ENCODE measurements at places on chromosomes 1 and 21.
A peak's percentile ranks its signal among the peaks of the same experiment; 100 is the strongest.

DNA sequence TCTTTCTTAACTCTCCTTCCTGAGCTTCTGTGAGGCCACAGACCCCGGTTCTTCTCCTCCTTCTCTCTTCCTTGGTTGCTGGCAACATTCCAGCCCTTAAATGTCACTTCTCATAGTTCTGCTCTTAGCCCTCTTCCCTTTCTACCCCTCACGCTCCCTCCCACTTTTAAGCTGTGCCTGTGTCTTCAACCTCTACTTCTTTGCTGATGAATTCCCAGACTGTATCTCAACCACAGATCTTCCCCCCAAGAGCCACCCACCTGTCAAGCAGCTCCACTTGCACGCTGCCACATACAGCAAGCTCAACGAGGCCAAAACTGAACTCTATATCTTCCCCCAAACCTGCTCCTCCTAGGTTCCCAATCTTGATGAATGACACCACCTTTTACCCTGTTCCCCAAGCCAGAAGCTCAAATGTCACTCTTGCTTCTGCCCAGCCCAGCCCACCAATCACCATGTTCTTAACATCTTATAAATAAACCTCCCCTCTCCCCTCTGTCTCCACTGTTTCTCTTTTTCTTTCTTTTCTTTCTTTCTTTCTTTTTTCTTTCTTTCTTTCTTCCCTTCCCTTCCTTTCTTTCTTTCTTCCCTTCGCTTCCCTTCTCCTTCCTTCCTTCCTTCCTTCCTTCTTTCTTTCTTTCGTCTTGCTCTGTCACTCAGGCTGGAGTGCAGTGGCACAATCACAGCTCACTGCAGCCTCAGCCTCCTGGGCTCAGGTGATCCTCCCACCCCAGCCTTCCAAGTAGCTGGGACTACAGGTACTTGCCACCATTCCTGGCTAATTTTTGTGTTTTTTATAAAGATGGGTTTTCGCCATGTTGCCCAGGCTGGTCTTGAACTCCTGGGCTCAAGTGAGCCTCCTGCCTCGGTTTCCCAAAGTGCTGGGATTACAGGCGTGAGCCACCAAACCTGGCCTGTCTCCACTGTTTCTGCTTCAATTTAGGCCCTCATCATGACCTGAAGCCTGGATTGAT, 19.8 kb upstream of the PTP4A2 start:
- peak; percentile 76 for DNase-seq

DNA sequence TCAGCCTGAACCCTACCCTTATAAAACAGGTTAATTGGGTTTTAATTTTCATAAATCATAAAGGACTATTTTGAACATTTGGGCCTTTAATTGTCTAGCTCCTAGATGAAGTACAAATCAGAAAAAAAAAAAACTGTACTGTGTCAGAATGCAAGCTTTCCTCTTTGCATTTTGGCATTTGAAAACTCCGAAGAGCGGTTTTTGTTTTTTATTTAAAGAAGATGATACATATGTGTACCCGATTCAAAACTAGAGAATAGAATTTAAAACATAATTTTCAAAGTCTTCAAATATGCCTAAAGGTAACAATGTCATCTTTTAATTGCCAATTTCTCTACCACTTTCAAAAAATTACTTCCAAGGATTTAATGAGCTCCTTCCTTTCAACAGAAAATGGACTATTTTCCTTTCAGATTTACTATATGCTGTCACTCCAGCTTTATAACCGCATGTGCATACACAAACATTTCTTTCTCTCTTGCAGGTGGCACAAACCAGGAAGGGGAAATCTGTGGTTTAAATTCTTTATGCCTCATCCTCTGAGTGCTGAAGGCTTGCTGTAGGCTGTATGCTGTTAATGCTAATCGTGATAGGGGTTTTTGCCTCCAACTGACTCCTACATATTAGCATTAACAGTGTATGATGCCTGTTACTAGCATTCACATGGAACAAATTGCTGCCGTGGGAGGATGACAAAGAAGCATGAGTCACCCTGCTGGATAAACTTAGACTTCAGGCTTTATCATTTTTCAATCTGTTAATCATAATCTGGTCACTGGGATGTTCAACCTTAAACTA, 33.7 kb downstream of the MRPL39 start:
- DNase-seq: peak; percentile 83

DNA sequence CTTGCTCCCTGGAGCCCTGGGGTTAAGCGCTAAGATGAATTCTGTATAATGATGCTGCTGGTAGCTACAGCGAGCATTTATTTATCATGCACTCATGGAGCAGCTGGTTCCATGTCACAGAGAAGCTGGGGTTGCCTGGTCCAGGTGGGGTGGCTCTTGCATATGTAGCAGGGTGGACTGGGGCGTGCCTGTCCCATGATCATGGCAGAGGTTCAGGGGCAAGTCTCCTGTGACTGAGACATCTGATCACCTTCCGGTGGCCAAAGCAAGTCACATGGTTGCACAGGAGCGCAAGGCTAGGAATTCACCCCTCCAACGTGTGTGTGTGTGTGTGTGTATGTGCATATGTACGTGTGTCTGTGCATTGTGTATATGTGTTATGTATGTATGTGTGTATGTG, 15.6 kb upstream of the KCNAB2 start:
- no peak for DNase-seq

GRCh38 chr1:212503714-212504113, 71.0 kb downstream of the NENF start:
- DNase-seq: no peak

DNA sequence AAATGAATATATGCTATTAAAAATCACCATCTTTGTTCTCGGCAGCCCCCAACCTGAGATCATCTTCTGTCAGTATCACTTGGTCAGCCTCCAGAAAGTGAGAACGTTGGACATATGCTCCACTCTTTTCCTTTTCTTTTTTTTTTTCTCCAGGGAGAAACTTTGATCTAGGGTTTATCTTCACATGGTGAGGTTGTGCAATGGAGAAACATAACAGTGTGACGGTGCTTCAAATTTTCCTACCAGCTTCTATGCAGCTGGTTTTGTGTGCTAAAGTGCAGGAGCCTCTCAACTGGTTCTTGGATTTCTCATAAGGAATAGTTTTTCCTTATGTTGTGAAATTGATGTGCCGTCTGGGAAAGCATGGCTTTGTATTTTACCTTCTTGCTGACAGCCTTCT, 1202.9 kb downstream of the NCAM2 start:
- no peak for DNase-seq

DNA sequence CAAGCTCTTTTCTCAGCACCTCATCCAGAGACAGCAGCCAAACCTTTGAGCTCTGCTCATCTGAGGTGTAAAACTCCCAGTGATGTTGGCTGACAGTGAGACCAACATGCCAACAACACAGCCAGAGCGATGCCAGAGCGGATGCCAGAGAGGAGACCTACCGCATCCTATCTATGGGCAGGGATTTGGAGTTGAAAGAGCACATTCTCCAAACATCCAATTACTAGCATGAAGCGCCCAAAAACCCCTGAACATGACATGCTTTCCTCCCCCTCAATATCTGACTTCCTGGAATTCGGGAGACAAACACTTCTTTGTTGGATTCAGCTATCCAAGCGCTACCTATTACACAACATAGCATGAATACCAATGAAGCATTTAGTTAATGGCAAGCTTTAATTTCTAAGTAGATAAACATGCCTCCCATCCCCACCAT, 23.1 kb upstream of the PAXBP1 start:
- DNase-seq: no peak

Measured in activated CD4-positive, alpha-beta T cell treated with anti-CD3 and anti-CD28 coated beads for 36 hours (primary cell).